ENCODE measurements at places on chromosomes 4 and X.

GRCh38 chrX:5390376-5390775 lies 838.3 kb downstream of the NLGN4X start:
- DNase-seq: no peak

DNA sequence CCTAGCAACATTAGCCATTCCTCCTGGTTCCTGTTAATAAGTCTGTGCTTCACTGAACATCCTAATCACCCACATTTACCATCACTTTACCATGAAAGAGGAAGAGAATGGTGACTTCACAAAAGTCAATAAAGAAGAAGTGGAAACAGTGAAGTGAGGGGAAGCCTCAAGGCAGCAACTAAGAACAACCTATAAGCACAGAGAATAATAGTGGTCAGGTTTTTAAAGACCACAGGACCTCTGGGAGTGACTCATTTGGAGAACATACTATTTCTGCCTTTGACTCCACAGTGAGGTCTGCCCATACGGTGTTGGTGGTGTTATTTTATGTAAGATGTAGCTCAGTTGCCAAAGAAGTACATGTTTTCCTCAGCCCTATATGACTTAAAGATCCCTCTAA lies 86.0 kb upstream of the TET2 start:
- DNase-seq: no peak

- no peak for DNase-seq
Observed at GRCh38 chr4:16492872-16493271, 266.6 kb upstream of the TAPT1 start.

DNA sequence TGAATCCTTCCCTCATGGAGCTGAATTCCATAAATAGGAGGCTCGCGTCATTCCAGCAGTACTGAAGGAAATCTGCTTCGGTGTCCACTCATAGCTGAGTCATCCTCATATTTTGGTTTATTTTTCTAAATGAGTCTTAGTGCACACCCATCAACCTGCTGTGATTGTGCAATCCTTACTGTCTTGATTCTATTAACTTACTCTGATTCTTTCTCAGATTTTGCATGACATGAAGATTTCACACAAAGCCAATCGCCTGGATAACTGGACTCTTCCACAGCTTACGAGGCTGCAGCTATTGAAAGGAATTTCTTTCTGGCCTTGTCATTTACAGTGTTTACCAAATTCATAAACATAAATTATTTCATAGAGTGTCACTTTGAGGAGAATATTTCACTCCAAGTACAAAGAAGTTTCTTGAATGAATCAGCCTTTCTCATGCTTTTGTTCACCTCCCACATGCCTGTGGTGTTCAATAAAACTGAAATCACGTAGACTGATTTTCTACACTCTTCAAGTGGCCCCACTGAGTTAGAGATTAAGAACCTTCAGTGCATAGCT lies 207.6 kb upstream of the SLITRK2 start:
- no peak for DNase-seq

- DNase-seq: no peak
Observed at GRCh38 chrX:73668779-73669178, 105.8 kb downstream of the CHIC1 start.

- no peak for DNase-seq
Observed at GRCh38 chrX:13194291-13195103, 125.4 kb downstream of the ATXN3L start.

- DNase-seq: no peak
Observed at GRCh38 chrX:153374426-153374825, 26.7 kb downstream of the PNMA6E start.

DNA sequence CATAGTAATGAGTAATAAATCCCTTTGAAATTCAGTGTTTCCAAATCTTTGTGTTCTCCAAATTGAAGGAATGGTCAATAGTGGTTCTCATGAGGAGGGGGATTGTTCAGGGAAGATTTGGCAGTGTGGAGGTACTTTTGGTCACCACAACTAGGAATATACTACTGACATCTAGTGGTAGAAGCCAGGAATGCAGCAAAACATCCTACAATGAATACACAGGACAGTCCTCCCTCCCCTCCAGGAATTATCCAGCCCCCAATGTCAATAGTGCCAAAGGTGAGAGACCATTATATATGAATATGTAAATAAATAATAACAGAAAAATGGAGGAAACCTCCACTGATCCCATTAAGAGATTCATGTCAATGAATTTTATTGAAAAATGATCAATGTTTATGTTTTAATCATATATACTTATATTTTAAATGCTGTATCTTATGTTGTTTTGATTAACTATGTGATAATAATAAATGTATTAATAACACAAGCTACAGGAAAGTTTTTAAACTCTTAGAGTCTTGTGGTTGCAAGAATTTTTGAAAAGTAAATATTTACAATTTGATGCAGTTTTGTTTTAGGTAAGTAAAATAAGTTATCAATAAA lies 14.4 kb upstream of the FAM9A start:
- DNase-seq: no peak

- DNase-seq: no peak
Observed at GRCh38 chrX:155873188-155873587, 8.0 kb upstream of the VAMP7 start.

DNA sequence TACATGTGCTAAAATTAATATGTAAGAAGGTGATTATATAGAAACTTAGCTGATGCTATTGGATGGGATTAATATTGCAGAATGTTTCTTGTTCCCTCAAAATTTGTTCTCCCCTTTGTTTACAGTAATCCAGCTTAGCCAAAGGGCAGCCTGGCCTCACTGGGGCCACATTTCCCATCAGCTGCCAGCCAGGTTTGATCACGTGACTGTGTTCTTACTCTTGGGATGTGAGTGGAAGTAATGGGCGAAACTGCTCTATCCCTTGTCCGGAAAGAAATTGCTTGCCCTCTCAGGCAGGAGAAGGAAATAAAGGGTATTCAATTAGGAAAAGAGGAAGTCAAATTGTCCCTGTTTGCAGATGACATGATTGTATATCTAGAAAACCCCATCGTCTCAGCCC lies 44.1 kb upstream of the FAT1 start:
- no peak for DNase-seq

DNA sequence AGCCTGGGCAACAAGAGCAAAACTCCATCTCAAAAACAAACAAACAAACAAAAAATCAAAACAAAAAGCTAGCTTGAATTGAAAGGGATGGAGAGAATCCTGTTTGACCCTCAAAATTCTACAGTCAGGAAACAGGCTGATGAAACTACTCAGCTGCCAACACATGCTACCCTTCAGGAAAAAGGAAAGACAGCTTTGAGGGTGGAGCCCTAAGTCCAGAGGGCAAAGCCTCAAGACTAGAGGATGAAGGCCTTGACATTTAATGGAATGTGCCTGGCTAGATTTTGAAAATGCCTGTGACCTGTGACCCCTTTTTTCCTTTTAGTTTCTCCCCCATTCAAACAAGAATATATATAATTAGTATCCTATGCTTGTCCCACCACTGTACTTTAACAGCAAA lies 27.1 kb downstream of the MORC4 start:
- DNase-seq: no peak

DNA sequence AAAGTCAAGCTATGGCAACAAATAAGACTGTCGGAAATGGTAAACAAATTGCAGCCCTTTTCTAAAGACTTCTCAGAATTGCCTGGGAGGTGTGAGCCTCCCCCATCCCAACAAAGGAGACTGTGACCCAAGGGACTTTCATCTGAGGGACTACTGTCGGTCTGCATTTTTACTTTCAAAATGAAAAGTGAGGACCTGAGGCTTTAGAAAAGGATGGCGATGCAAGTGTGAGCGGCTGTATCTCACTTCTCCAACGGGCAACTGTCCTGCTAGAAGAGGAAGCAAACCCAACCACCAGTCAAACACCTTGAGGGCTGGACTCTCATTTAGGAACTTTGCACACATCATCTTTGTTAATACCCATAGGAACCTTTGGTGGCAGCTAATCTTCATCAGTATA lies 62.6 kb upstream of the CLNK start:
- no peak for DNase-seq

GRCh38 chrX:38798956-38799355 lies 2.3 kb upstream of the MID1IP1 start:
- no peak for DNase-seq

DNA sequence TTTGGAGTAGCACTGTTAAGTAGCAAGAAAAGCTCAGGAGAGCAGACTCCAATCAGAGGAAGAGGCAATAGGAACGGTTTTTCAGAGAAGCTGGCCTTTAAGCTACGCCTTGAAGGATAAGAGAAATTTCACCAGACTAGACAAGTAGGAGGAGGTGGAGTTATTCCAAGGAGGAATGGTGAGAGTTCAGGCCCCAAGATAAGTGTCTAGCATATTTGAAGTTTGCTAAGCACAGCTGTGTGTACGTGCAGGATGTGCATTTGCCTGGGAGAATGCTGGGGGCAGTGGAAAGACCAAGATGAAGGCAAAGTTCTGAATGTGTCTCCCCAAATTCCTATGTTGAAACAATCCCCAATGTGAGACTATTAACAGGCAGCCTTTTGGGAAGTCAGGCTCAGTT lies 91.6 kb downstream of the SOWAHB start:
- no peak for DNase-seq

- DNase-seq: no peak
Observed at GRCh38 chrX:2774057-2774456, 22.2 kb downstream of the XG start.

DNA sequence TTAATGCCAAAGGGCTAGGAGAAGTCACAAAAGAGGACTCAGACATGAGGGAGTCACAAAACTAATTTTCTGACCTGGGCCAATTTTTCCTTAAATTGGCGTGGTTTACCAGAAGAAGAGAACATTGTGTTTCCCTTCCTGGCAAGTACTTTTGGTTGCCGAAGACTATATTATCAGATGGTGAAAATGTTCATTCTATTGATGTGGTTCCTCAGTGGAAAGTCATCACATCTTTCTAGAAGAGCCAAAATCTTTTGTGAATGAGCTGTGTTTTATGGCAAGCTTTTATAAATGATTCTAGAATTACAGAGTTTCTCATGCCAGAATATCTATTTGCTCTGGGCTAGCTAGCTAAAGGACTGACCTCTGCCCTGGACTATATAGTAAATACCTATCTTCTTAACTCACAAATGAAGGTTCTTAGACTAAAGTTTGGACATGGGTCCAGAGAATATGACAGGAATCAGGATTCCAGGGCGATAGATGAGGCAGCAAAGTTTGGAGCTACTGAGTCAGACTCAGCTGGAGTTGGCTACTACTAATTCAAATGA lies 288.9 kb downstream of the IL1RAPL2 start:
- no peak for DNase-seq

DNA sequence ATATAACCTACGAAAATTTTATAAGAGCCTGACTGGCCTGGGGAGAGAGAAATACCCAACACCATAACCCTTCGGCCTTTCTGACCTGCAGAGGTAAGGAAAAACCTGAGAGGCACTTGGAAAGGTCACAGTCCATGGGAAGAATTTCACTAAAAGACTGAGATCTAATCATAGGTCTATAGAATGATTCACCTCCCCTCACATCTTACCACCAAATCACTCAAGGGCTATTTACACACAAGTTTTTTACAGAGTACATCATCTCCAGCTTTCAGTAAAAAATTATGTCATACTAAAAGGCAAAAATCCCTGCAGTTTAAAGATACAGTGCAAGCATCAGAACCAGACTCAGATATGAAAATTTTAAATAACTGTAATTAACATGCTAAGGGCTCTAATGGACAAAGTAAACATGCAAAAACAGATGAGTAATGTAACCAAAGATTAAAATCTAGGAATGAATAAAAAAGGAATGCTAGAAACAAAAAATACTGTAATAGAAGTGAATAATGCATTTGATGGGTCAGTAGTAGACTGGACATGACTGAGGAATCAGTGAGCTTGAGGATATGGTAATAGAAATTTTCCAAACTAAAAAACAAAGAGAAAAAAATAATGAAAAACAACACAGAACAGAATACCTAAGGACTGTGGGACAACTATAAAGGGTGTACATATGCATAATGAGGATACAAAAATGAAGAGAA lies 32.1 kb upstream of the SLC16A2 start:
- DNase-seq: no peak

- DNase-seq: no peak
Observed at GRCh38 chr4:16123356-16124084, 39.7 kb upstream of the PROM1 start.

DNA sequence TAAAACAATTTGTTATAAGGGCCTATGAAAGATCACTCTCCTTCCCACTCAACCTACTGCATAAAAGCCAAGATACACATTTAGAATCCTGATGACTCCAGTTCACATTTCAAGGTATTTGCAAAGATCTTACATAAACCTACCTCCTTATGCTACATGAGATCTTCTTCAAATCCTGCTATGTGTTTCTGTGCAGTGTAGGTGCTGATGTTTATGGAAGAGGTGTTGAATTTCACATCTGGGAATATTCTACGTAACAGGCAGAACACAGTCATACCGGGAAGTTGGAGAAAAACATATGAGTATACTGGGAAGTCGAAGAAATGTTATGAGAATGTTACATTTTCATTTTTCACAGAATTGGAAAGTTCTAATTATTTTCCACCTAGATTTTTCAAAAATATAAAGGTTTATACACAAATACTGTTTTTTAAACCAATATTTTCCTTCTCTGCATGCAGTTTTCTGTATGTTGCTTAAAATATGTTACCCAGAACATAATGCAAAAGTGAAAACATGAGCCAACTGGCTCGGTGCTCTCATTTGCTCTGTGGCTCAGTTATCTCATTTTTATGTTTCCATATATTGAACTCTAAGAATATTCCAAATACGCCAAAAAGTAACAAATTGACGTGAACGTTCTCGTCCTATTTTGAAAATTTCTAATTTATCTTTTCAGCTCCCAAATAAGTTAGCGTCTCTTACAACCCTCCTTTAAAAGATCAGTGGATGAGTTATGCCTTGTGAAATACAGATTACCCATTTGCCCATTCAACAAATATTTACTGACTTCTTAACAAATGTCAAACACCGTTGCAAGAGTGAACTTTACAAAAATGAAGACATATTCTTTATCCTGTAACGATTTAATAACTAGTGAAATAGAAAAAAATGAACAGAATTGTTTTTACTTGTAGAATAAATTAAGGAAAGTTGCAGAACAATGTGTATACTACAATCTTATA lies 899.3 kb downstream of the STIM2 start:
- DNase-seq: no peak

GRCh38 chrX:6885396-6885795 lies 262.1 kb upstream of the STS start:
- no peak for DNase-seq

DNA sequence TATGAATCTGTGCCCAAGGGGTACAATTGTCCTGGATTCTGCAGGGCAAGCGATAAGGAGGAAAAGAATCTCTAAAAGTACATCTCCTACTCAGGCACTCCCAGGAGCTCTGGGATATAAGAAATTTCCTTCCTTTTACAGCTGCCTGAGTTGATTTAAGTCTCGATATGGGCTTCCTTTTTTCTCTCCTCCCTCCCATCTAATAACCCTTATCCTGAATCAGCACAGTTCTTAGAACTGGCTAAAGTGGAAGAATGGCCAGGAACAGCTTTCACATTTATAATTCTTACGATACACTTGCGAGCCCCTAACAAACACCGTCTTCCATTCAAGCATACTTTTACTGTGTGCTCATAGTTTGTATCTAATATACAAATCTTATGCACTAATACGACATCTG lies 21.2 kb downstream of the LRP2BP start:
- no peak for DNase-seq
